ENCODE measurements at places on chromosomes 3 and 15. TPM values are rescaled to one million over a fixed set of nuclear protein-coding genes. Genes with fewer than 3 reads are reported as not detected.
A peak's percentile ranks its signal among the peaks of the same experiment; 100 is the strongest.

Gene FOXB1
- total RNA-seq, result not detected

Gene NOX5
- total RNA-seq, result 339 TPM

Gene CTXN2
- not detected for total RNA-seq

Gene GCNT3
- total RNA-seq, result 0.18 TPM

Gene SAMMSON
- total RNA-seq, result not detected

Gene KLF15
- total RNA-seq, result 0.12 TPM

Gene FRMD5
- 12.2 TPM for total RNA-seq

Gene SAMD7
- total RNA-seq, result not detected

DNA sequence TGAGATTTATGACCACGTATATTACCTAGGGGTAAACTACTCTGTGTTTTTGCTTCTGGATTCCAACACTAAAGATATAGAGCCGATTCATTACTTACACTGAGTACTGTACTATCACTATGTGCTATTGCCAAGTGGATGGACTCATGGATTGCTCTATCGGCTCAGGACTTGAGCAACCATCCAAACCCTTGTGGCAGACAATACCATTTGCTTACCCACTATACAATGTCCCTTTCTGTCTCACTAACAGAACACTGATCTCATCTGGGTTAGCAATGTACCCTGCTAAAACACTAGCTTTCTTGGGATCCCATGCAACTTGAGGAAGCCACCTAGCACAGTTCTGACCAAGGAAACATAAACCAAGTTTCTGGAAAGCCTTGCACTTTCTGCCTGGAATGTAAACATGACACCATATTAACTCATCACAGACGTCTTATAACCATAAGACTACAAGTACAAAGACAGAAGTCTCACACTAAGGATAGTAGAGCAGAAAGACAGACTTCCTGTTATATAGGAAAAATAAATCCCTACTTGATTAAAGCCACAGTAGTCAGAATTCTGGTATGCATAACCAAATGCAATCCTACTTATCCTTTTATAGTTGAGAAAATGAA lies 38.6 kb downstream of the HACD2 start:
- DNase-seq, result peak; percentile 68

- DNase-seq, result peak; percentile 51
Measured at GRCh38 chr15:38071211-38071972, 137.0 kb downstream of the TMCO5A start.

GRCh38 chr3:144687862-144688261 lies 716.2 kb downstream of the DIPK2A start:
- DNase-seq, result no peak

GRCh38 chr3:169479314-169479939 lies 184.1 kb downstream of the MECOM start:
- no peak for DNase-seq

GRCh38 chr15:50911001-50911400 lies 2.5 kb downstream of the AP4E1 start:
- no peak for DNase-seq

- DNase-seq, result no peak
Measured at GRCh38 chr15:19974998-19975397, 566.6 kb downstream of the GOLGA6L6 start.

DNA sequence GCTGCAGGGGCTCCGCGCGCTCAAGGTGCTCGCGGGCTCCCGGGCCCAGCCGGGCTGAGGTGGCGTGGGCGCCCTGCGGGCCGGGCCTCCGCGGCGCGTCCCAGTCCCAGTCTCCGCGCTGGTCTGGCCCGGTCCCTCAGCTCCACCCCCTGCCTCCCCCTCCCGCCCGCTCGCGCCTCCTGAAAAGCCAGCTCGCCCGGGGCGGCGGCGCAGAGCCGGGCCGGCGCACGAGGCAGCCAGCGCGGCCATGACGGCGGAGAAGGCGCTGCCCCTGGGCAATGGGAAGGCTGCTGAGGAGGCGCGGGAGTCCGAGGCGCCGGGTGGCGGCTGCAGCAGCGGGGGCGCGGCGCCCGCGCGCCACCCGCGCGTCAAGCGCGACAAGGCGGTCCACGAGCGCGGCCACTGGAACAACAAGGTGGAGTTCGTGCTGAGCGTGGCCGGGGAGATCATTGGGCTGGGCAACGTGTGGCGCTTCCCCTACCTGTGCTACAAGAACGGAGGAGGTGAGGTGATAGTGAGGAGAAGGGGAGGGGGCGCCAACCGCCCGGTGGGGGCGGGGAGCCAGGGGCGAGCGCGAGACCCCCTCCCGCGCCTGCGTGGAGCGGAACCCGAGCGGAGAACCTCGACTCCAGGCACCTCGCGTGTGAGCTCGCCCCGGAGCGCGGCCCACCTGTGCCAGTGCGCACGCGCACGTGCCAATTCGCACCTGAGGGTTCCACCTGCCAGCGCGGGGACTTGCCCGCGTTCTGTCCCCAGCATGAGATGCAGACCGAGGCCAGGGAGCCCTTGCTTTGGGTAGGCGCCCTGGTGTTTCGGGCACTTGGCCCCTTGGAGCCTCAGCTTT lies at the start of gene SLC6A11:
SLC6A11 (plus strand) TSS at position 210 of the 844 bp plus-strand sequence; CDS start at position 248, 38 bp downstream.
- DNase-seq, result peak; percentile 72

- DNase-seq, result no peak
Measured at GRCh38 chr3:195209847-195210265, 61.1 kb downstream of the XXYLT1 start.

DNA sequence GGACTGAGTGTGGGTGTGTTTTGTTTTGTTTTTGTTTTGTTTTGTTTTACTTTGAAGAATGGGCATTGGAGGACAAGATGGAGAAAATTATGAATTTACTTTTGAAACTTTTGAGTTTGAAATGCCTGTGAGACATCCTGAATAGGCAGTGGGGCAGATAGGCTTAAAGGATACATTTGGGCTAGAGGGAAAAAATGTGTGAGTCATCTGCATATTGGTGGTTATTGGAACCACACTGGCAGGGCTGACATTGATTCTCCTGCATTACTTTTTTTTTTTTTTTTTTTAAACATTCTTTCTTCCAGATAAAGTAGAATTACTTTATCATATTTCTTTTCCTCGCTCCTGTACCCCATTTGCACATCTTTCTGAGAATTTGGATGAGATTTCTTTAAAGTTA lies 56.1 kb downstream of the CALML4 start:
- DNase-seq, result peak; percentile 55

DNA sequence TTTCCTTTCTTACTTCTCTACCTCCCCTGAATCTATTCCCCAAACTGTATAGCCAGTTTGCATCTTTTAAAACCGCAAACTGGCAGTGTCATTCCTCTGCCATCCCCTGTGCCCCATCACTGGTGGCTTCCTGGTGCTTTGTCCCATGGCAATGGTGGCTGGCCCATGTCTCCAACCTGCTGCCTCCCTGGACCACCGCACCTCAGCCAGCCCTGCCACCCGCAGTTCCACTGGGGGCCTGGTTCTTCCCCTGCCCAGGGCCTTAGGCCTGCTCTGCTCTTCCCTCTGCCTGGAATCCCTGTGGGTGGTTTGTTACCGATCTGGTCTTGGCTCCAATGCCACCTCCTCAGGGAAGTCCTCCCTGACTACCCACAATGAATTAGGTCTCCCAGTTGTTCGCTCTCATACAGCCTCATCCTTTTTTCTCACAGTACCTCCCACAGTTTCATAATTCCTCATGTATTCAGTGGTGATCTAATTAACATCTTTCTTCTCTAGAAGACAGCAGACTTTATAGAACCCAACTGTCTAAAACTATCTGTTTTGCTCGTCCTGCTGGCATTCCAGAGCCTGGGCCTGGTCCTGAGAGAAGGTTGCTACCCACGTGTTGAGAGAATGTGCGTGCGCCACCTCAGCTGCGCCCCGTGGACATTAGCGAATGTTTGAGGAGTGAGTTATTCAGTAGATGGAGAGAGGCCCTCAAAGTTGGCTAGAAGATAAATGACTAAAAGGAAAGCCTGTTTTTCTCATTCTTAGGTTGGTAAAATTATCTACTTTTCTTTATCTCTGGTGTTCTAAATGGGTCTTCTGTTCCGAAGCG lies 130.1 kb downstream of the DNAJB8 start:
- no peak for DNase-seq

DNA sequence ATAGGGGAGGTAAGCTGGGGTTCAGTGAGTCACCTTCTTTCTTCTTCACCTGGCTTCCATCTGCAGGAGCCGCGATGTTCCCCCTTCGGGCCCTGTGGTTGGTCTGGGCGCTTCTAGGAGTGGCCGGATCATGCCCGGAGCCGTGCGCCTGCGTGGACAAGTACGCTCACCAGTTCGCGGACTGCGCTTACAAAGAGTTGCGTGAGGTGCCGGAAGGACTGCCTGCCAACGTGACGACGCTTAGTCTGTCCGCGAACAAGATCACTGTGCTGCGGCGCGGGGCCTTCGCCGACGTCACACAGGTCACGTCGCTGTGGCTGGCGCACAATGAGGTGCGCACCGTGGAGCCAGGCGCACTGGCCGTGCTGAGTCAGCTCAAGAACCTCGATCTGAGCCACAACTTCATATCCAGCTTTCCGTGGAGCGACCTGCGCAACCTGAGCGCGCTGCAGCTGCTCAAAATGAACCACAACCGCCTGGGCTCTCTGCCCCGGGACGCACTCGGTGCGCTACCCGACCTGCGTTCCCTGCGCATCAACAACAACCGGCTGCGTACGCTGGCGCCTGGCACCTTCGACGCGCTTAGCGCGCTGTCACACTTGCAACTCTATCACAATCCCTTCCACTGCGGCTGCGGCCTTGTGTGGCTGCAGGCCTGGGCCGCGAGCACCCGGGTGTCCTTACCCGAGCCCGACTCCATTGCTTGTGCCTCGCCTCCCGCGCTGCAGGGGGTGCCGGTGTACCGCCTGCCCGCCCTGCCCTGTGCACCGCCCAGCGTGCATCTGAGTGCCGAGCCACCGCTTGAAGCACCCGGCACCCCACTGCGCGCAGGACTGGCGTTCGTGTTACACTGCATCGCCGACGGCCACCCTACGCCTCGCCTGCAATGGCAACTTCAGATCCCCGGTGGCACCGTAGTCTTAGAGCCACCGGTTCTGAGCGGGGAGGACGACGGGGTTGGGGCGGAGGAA lies 2.6 kb downstream of the ISLR2 start:
- no peak for DNase-seq

DNA sequence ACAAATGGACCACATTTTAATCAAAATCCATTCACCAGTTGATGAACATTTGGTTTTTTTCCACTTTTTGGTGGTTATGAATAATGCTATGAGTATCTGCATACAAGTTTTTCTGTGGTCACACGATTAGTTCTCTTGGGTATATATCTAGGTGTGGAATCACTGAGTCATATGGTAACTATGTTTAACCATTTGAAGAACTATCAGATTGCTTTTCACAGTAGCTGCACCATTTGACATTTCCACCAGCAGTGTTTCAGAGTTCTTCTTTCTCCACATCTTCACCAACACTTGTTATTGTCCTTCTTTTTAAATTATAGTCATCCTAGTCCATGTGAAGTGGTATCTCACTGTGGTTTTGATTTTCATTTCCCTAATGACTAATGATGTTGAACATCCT lies 33.3 kb upstream of the ATG7 start:
- DNase-seq, result peak; percentile 96

DNA sequence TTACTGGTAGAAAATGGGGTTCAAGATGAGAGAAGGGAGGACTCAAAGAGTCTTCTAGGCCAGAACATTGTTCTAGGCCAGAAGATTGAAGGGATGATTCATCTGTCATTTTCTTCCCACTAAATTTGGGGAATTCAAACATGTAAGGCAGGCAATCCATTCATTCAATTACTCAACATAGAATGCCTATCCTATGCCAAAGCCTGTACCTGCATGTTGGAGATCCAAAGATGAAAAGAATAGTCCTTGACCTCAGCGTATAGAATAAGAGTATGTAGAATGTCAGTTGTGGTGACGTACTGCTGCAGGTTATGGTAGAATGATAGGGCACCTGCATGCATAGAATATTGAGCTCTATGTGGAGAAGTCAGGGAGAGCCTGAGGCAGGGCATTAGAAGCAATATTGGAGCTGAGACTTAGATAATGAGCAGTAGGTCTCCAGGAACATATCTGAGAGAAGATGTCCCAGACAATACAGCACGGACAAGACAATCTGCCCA lies 49.7 kb downstream of the STAC start:
- DNase-seq, result no peak
